CD4-positive, alpha-beta T cell treated with Interleukin-4 for 1 hour (primary cell): ENCODE measurements at places on chromosomes 7 and 10.

- DNase-seq, result no peak
Observed at GRCh38 chr10:85645053-85645452, 721.5 kb downstream of the GRID1 start.

DNA sequence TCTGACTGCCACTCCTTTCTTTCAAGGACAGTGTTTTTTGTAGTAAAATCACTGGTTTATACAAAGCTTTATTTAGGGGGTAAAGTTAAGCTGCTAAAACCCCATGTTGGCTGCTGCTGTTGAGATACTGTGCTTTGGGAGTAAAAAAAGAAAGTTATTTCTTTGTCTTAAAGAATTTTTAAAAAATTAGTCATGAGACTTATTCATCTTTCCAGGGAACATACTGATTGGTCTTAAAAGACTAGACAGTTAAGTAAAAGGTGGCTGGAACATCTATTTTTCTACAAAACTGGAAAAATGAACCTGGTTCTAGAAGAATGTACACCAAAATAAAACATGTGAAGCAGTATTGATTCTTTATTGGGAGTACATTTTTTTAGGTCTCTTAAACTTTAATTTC, 20.6 kb downstream of the BBIP1 start:
- no peak for DNase-seq

GRCh38 chr7:66114743-66115649, at the start of gene CRCP:
Gene CRCP (plus strand): TSS chr7:66114847. CDS start chr7:66114963, 116 bp downstream.
- DNase-seq, result peak; percentile 84

- no peak for DNase-seq
Observed at GRCh38 chr10:59991117-59991516, 84.8 kb upstream of the CCDC6 start.

DNA sequence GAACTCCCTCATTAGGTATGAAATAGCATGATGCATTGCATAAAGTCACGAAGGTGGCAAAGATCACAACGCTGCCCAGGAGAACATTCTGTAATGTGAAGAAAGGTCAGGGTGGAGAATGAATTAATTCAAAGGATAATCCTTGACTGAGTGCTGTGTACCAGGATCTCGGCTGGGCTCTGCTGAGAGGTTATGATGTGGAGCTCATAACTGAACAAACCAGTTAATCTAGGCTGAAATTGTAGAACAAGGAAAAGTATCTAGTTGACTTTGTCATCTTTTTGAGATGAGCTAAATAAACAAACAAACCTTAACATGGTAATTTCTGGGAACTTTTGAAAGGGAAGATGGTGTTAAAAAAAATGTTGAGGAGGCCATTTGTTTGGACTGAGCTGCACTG, 6.1 kb downstream of the MSMB start:
- no peak for DNase-seq

DNA sequence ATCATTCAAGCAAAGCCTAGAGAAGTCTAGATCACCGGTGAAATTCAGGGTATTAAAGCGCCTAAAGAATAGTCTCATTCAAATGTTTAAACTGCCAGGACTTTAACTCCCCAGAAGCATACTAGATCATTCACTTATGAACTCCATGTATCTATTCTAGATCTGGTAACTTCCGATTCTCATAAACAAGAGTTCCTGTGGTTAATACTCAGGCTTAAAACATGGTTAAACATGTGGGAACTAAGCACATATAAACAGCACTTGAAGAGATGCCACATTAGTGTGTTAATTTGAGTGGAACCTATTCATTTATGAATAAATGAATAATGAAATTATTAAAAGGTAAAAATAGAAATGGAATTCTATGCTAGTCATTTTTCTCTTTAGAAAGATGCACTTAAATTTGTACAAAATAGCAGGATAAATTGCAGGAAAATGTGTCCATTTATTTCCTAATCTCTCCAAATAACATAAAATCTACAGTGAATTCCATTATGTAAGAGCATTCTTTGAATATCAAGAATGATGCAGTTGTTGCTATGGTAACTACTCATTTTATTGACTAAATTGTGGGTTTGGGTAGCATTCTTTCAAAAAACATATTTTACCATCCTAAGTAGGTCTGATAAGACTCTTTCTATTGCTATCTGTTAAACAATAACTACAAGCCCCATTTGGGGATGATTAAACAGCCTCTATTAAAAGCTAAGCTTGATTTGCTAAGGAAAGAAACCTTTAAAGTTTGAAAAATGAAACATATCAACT, 147.6 kb upstream of the TMEM168 start:
- peak; percentile 26 for DNase-seq

GRCh38 chr7:107157091-107157490, 11.7 kb upstream of the HBP1 start:
- no peak for DNase-seq

- peak; percentile 42 for DNase-seq
Observed at GRCh38 chr10:70355051-70356021, 27.1 kb downstream of the LRRC20 start.

DNA sequence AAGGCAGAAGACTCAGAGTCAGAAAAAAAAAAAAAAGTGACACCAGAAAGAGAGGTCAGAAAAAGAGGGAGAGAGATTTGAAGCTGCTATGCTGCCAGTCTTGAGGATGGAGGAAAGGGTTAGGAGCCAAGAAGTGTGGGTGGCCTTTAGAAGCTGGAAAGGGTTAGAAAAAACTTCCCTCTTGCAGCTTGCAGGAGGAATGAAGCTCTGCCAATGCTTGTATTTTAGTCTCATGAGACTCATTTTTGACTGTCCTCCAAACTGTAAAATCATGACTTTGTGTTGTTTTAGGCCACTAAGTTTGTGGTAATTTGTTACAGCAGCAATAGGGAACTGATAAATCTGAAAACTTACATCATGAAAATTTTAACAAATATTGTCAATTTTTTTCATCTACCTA, 127.7 kb upstream of the NOBOX start:
- no peak for DNase-seq

DNA sequence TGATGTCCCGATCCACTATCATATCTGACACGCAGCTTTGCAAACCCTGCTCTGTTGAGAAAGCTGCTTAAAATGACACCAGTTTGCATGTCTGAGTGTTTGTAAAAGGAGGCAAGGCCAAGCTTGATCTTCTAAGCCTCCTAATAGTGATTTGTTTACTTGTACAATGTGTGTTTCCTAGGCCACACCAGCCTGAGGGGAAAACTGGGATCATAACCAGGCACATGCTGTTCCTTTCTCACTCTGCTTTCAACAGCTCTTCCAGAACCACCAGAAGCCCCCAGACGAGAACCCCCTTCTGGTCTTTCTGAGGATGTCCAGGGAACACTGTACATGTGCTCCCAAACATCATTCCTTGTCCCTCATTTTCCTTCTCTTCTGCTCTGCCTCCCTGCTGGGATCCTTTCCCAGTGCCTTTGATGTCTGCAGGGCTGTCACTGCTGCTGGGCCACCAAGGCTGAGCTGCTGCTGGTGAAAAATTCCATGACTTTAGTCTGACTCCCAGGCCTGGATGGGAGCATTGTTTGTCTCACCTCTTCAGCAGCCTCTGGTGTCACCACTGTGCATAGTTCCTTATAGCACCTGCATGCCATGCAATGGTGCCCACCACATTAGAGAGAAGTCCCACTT, 4.0 kb upstream of the LGI1 start:
- no peak for DNase-seq

GRCh38 chr7:25765110-25765655, 386.8 kb upstream of the NFE2L3 start:
- no peak for DNase-seq

- no peak for DNase-seq
Observed at GRCh38 chr7:140421521-140421920, 17.7 kb downstream of the RAB19 start.

GRCh38 chr10:75353183-75353582, 48.4 kb downstream of the ZNF503 start:
- no peak for DNase-seq

DNA sequence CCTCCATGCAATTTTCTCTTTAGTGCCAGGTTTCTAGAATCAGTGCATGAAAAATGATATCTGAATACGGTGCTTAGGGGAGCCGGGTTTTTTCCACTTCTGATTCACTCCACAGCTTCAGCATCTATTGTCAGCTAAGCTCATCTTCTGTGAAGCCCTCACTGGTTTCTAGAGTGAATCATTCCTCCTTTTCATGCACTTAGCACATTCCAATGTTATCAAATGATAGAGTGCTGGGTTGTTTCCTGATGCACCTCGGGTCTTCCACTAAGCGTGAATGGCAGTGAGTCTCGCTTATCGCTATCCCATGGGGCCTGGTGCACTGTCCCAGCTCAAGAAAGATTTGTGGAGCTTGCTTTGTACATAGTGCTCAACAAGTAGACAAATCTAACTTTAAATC, 170.9 kb upstream of the RHEB start:
- DNase-seq, result no peak

- no peak for DNase-seq
Observed at GRCh38 chr10:132892004-132892403, 50.4 kb downstream of the CFAP46 start.

GRCh38 chr7:112350585-112350984, 99.7 kb upstream of the IFRD1 start:
- DNase-seq, result no peak

DNA sequence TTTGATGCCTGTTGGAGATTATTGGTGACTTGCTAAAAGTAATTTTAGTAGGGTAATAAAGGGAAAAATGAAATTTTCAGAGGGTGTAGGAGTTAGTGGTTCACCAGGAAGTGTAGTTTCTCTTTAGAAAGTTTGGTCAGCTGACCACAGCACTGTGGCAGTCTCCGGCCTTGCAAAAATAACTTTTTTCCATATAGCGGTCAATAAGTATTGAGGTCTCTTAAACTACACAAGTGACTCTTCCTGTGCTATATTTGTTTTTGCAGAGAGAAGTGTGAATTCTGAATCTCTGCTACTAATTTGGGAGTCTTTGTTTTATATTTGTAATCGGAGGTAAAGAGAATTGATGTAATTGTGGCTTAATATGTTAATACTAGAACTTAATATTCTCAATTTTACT, 24.3 kb downstream of the PTPN12 start:
- DNase-seq, result no peak

DNA sequence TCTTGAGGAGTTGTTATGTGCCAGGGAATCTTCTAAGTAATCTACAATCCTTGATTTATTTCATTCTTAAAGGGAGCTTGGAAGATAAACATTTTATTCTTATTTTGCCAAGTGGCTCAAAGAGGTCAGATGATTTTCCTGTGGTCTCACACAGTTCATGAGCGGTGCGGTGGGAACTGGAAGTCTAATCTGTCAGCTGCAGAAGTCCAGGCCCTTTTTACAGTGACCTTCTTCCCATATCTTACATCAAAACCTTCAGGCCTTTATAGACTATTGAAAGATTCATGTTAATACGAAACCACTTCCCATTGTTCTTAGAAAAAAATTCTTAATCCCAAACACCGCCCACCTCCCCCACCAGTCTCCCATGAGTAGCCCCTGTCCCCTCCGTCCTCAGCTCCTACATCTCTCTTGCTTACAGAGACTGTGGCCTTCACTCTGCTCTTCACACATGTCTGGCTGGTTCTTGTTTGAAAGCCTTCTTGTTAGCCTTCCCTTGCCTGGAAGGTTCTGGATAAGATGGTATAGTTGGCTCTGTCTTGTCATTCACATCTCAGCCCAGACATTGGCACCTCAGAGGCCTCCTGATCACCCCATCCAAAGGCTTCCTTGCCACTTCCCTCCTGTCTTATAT, 61.5 kb downstream of the ITGA8 start:
- DNase-seq, result no peak

DNA sequence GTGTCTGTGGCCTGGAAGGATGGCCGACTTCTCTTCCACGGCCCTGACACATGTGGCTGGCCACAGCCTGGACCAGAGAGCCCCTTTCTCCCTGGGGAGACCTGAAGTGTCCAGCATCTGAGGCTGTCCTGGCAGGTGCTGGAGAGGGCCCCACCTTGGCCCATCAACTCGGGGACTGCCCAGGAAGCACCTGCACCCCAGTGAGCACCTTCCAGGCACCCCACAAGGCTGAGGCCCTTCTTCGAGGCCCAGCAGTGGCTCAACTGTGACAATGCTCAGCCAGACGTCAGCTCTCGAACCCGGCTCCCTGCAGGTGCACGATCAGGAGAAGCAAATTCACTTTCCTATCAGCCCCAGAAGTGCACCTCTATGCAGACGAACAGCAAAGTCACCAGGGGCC, 24.3 kb downstream of the RGS10 start:
- no peak for DNase-seq

DNA sequence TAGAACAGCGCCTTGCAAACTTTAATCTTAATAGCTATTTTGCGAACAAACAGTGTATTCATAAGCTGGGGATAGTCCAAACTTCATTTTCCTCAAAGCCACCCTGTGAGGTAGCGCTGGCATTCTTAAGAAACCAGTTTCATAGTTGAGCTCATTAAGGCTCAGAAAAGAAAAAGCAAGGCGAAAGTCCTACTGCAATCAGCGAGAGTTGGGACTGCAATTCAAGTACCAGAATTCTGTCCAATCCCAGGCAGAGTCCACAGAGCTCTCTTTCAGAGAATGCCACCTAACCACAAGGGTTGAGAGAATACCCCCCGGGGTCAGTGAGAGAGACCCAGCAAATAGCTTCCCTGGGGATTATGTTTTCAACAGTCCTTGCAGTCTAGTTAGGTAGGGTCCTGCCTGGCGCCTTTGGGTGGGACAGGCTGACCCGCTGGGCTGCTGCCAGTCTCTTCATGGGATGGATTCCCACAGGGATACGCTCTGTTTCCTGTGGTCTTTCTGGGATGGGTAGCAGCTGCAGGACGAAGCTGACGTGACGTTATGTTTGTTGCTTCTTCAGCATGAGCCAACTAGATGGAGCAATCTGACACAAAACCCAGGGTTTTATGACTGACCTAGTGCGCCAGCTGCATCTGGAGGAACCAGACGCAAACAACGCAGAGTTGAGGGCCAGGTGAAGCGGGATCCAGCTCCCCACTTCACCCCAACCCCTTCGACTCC, 16.0 kb downstream of the BMPER start:
- no peak for DNase-seq

DNA sequence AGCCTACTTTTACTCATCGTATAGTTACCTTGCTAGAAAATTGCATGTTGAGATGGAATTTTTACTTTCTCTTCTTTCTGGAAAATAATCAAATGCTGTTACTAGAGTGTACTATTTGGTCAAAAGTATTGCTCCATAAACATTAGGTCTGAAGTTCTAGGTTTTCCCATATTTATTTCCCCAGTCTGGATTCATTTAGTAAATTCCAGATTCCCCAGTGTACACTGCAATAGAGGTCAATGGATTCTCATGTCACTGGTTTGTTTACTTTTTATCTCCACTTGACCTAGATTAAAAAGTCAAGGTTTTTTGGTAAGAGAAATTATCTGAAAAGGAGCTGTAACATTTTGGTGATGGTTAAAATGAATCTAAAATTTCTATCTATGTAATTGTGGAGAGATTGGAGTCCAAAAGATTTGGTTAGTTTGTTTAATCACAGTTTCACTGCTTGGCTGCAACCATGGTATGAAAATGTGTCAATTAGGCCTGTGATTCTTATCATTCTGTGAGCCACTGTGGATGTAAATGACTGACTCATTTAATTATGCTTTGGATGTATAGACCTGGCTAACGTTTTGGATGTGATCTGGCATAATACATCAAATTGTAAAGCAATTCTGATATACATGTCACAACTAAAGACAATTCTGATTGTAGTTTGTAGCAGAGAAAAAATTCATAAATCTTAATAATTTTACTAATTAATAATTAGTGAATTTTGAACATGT, 32.7 kb upstream of the STEAP4 start:
- DNase-seq, result no peak
